ENCODE measurements at places on chromosomes 7 and 10. TPM values are rescaled to one million over a fixed set of nuclear protein-coding genes. Genes with fewer than 3 reads are reported as not detected.

The RAPGEF5 gene
- 1.1 TPM for total RNA-seq

The CTAGE8 gene
- total RNA-seq = 0.28 TPM

The FKBP9 gene
- total RNA-seq = 558 TPM

The CACUL1 gene
- 15.4 TPM for total RNA-seq
